ELF-1 (cell line): ENCODE measurements at places on chromosomes 4 and X.

GRCh38 chr4:39539089-39539611 lies 11.9 kb upstream of the UGDH start:
- no peak for DNase-seq

- DNase-seq = no peak
Measured at GRCh38 chrX:19627081-19627480, 111.8 kb upstream of the MAP3K15 start.

GRCh38 chr4:187302457-187303150 lies 578.9 kb upstream of the FAT1 start:
- no peak for DNase-seq

DNA sequence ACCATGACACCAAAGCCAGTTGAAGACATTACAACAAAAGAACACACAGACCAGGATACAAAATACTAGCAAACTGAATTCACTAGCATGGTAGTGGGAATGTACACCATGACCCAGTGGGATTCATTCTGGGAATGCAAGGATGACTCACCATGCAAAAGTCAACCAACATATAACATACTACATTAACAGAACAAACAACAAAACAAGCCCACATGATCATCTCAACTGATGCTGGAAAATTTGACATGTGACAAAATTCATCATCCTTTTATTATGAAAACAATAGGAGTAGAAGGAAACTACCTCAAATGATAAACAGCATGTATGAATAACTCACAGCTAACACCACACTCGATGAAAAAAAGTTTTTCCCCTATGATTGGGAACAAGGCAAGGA lies 190.2 kb downstream of the DCLK2 start:
- no peak for DNase-seq

GRCh38 chr4:36328130-36328529 lies 46.7 kb downstream of the DTHD1 start:
- no peak for DNase-seq

DNA sequence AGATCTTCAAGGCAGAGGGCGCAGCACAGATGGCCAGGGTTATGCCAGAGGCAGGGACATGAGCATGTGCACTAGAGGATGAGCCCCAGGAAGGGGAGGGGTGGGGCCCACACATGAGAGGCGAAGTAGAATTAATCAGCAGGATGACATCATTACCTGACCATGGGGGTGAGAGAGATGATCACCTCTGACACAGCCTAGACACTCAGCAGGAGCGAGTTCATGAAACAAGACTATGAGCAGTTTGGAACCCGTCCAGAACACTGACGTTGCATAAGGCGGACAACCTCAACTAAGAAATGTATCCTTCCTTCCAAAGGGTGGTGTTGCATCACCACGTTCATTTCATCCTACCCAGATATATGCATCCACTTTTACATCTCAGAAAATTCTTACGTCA lies 446.7 kb upstream of the TENM3 start:
- DNase-seq = no peak

DNA sequence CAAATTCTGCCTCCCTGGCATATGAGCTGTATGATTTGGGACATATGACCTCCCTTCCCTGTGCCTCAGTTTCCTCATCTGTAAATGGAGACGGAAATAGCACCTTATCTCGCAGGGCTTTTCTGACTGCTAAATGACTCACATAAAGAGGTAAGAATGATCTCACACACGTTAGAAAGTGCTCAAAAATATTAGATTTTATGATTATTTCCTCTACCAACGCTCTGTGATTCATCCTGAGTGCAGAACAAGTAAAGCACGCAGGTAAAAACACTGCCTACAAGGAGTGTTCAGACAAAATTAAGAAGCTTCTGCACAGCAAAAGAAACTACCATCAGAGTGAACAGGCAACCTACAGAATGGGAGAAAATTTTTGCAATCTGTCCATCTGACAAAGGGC lies 21.1 kb downstream of the ACSL1 start:
- DNase-seq = no peak

GRCh38 chr4:71872767-71873415 lies 89.0 kb upstream of the GC start:
- DNase-seq = no peak

GRCh38 chr4:8244001-8244757 lies 25.4 kb upstream of the HTRA3 start:
- no peak for DNase-seq
